Stimulated activated CD8-positive, alpha-beta memory T cell treated with anti-CD3 and anti-CD28 coated beads, Interleukin-7, amount 100 ng/mL, for 4 hours (primary cell): ENCODE measurements at places on chromosomes 3 and 15.
A peak's percentile ranks its signal among the peaks of the same experiment; 100 is the strongest.

DNA sequence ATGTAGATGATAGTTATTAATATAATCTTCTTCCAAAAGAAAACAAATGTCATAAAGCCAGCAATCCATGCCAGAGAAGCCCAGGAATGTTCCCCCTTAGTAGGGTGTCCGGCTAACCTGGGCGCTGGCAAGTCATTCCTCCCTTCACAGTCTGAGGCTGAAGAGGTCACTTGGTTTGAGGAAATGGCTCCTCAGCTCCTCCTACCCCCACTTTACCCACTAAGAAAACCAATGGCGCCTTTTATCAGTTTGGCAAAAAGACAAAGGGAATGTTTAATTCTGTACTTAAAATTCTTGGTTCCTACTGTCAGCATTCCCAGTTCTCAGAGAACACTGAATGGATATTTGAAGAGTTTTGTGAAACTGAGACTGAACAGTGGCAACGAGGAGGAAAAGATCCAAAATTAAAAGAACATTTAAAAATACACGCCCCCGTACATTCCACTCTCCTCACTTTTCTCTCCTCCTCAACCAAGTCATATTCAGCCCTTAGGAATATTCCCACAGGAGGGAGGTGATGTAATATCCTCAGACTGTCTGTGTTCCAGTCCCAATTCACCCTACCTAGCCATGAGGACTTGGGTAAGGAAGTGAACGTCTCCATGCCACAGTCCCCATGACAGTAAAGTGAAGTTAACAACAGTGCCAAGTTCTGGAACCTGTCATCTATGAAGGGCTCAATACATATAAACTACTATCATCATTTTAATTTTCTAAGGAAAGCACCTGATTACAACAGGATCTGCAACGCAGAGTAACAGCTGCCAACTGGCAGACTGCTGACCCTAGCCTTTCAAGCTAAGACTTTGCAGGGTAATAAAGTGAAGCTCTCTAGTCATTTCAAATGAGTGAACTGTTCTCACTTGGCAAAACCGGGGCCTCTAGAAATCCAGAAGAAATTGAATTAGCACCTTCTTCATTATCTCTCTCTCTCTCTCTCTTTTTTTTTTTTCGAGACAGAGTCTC is 234.5 kb upstream of the ICE2 start:
- DNase-seq = no peak

- DNase-seq = no peak
Observed at GRCh38 chr15:63430766-63431451, 49.3 kb upstream of the CA12 start.

DNA sequence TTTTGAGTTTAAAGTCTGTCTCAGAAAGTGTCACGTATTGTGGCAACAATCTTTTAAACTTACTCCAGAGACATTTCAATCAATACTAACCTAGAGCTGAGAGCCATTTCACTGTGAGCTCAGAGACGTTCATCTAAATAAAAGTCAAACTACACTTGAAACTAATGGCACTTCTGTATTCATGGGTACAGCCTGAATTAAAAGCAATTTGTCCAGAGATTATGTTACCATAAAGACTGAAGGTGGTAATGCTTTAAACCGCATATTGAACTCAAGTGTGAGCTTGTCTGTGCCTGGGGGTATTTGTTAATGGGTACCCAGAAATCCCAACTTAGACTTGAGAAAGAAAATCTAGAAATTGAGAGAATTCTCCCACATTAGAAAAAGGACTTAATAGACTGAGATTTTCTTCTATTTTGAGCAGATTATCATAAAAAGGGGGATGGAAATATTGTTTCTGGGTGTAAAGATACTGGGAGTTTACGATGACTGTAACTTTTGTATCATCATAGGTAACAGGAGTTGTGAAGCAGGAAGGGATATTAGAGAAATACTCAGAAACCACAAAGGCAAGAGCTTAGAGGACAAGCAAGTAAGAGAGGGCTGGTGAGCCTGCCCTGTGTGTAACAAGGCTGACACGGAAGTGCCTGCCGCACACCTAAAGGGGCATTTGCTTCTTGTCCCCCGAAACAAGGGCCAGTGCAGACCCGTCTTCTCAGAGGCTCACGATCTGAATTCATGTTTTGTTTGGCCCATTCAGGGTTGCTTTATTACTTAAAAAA is 36.9 kb downstream of the LRIG1 start:
- no peak for DNase-seq

GRCh38 chr15:50176869-50177268 is 5.1 kb upstream of the SLC27A2 start:
- DNase-seq = no peak

GRCh38 chr3:149332227-149332765 is 1.1 kb downstream of the TM4SF18 start:
- DNase-seq = no peak

GRCh38 chr15:81573098-81573746 is 199.2 kb upstream of the TMC3 start:
- DNase-seq = no peak

DNA sequence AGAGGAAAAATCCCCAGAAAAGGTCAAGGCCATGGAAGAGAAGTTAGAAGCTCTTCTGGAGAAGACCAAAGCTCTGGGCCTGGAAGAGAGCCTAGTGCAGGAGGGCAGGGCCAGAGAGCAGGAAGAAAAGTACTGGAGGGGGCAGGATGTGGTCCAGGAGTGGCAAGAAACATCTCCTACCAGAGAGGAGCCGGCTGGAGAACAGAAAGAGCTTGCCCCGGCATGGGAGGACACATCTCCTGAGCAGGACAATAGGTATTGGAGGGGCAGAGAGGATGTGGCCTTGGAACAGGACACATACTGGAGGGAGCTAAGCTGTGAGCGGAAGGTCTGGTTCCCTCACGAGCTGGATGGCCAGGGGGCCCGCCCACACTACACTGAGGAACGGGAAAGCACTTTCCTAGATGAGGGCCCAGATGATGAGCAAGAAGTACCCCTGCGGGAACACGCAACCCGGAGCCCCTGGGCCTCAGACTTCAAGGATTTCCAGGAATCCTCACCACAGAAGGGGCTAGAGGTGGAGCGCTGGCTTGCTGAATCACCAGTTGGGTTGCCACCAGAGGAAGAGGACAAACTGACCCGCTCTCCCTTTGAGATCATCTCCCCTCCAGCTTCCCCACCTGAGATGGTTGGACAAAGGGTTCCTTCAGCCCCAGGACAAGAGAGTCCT is 9.0 kb downstream of the MAP1A start:
- no peak for DNase-seq

GRCh38 chr15:81400640-81401236 is 26.7 kb upstream of the TMC3 start:
- no peak for DNase-seq

DNA sequence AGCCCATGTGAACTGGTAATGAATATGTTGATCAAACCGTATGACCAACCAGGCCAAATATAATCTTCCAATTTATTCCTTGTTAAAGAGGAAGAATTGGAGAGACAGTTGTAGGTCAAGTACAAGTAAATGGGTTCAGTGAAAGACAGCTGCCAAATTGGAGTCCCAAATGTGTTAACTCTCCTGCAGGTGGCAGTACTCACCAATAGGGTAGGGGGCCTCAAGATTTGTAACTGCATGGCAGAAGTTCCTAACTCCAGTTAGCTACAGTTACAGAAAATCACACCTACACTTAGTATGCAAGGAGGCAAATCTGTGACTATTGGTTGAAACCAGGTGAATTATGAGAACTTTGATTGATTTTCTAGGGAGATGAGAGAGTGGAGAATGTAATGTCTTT is 278.0 kb downstream of the ZBBX start:
- DNase-seq = no peak

GRCh38 chr3:31235062-31235700 is 297.5 kb upstream of the STT3B start:
- DNase-seq = no peak

GRCh38 chr3:16060945-16061344 is 113.5 kb upstream of the GALNT15 start:
- DNase-seq = no peak

DNA sequence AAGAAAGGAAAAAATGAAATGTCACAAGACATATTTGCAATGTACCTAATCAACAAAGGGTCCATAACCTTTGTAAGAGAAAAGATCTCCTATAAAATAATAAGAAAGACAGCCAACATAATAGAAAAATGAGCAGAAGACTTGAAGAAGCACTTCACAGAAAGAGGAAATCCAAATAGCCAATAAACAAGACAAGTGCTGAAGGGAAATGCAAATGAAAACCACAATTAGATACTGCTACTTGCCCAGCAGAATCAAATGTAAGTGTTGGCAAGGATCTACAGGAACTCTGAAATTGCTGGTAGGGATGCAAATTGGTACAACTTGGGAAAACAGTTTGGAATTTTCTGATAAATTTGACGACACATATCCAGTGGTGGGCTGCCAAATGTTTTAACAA is 15.1 kb upstream of the TOPAZ1 start:
- no peak for DNase-seq

- no peak for DNase-seq
Observed at GRCh38 chr15:90664650-90665287, 52.4 kb upstream of the BLM start.

DNA sequence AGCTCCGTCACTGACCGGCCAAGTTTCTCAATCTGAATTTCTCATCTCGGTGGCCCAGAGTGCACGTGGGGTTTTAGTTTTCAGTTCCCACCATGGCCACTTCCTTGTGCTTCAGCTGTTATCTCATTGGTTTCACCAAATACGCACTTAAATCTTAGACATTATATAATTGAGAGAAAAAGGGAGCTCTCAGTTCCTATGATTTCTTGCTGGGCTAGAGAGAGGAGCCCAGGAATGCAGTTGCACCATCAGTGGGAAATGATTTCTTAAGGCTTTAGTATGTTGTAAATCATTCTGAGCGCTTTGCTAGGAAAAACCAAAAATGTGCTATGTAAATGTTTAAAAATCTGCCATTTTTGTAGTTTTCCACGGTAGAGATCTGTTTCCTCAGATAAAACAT is 53.2 kb downstream of the OXNAD1 start:
- no peak for DNase-seq

GRCh38 chr3:184334470-184335158 is 2.8 kb upstream of the FAM131A start:
- DNase-seq = peak; percentile 30

DNA sequence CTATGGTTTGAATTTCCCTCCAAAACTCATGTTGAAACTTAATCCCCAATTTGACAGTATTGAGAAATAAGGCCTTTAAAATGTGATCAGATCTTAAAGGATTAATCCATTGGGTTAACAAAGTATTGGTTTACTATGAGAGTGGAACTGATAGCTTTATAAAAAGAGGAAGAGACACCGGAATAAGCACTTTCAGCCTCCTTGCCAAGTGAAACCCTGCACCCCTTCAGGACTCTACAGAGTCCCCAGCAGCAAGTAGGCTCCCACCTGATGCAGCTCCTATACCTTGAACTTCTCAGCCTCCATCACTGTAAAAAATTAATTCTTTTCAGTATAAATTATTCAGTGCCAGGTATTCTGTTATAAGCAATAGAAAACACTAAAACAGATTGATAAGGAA is 348.3 kb downstream of the CGGBP1 start:
- no peak for DNase-seq

DNA sequence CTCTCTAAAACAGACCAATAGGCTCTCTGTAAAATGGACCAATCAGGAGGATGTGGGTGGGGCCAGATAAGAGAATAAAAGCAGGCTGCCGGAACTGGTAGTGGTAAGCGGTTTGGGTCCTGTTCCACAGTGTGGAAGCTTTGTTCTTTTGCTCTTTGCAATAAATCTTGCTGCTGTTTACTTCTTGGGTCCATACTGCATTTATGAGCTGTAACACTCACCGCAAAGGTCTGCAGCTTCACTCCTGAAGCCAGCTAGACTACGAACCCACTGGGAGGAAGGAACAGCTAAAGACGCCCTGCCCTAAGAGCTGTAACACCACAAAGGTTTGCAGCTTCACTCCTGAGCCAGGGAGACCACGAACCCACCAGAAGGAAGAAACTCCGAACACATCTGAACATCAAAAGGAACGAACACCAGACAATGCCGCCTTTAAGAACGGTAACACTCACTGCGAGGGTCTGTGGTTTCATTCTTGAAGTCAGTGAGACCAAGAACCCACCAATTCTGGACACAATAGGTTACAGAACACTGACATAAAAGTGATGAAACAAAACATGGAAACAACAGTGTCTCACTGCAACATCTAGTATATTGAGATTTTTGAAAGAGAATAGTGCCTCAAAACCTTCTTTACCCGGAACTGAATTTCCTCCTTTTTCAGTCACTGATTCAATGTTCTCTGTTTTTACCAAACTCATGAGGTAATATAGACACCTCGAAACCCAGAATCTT is 28.8 kb upstream of the PLSCR2 start:
- DNase-seq = no peak

- peak; percentile 43 for DNase-seq
Observed at GRCh38 chr3:187919048-187919447, 173.8 kb upstream of the BCL6 start.

GRCh38 chr3:175005881-175006280 is 146.7 kb downstream of the NAALADL2 start:
- no peak for DNase-seq

- no peak for DNase-seq
Observed at GRCh38 chr3:193812791-193813500, 219.9 kb downstream of the OPA1 start.

DNA sequence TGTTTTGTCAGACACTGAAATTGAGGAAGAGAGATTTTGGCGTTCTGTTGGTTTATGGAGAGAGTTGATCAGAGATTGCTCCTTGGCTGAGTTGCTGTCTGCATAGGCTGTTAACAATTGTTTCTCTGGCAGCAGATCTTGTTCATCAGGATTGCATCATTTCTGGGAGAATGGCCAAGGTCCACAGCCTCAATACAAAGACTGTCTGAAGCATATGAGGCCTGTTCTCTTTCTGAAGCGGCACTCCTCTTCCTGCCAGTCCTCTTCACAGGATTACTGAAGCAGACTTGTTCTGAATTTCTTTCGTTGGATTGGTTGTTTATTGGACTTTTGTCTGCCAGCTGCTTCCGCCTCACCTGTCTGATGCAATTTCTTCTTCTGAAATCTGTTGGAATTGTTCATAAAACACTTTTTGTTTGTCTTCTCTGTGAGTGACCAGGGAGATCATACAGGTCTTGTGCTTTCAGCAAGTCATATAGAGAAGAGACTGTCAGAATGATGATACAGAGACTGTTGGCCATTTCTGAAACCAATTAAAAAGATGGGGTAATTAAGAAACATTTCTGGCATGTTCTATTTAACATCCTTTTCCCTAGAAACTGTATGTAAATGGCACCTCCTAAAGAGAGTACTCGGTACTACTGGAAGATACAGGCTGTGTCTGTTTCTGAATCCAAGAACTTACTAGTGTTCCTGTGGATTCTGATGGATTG is 25.5 kb downstream of the SETD5 start:
- no peak for DNase-seq

DNA sequence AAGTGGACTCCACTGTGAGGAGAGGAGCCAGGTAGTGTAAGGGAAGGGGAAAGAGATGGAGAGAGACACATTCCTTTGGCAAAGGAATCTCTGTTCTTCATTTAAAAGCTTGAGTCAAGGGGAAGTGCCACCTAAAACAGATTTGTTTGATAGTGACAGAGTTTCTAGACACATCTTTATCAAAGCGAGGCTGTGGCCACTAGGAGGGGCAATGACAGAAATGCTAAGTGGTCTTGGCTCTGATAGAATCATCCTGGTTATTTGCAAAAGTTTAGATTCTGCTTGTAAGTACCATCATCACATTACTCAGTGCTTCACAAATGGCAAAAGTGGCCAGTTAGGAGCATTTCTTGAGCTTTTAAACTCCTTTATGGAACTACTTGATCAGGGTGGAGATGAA is 261.4 kb downstream of the CNTN3 start:
- no peak for DNase-seq

GRCh38 chr3:99638167-99638948 is at the start of gene COL8A1:
Gene COL8A1, plus strand, starts transcription at chr3:99638594. Its CDS starts 152,089 bp downstream, at chr3:99790683.
- DNase-seq = no peak
